ENCODE measurements at places on chromosomes 2 and 18.

DNA sequence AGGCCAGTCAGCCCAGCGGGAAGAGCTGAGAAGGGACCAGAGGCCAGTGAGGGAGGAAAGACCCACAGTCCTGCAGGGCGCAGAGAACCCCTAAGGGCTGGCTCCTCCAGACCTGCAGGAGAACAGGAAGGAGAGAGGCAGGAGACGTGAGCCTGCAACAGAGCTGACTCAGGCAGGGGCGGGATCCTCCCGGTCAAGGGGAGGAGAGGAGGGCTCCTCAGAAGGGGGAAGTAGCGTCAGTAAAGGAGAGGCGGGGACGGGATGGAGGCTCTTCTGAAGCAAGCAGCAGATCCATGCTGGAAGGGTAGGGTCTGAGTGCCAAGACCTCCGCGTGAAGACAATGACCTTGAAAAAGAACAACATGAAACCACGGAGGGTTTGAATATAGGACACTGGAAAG, 50.8 kb downstream of the TRABD2A start:
- DNase-seq: peak; percentile 54

- DNase-seq: no peak
Observed at GRCh38 chr18:53601344-53601743, 623.1 kb downstream of the MBD2 start.

DNA sequence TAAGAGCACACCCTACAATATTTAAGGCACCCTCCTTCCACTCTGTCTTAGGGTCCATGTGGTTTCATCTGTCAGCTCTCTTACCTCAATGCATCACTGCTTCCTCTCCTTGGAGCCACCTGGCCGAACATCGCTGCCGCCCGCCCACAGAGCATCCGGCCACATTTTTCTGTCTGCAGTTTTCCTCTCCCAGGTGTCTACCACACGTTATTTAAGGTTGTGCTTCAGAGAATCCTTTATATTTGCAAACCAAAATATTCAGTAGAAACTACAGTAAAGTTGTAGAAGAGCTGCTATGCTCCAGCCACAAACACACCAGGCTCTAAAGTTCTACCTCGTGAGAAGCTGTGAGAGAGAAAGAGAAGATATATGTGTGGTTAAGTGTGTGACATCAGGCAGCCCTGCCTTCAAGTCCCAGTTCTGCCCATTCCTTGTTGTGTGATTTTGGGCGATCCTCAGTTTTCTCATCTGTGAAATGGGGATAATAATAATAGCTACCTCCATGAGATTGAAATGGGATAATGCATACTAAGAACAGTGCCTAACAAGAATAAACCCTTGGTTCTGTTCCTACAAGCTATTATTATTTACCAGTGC, 4.9 kb upstream of the STK17B start:
- DNase-seq: peak; percentile 94

DNA sequence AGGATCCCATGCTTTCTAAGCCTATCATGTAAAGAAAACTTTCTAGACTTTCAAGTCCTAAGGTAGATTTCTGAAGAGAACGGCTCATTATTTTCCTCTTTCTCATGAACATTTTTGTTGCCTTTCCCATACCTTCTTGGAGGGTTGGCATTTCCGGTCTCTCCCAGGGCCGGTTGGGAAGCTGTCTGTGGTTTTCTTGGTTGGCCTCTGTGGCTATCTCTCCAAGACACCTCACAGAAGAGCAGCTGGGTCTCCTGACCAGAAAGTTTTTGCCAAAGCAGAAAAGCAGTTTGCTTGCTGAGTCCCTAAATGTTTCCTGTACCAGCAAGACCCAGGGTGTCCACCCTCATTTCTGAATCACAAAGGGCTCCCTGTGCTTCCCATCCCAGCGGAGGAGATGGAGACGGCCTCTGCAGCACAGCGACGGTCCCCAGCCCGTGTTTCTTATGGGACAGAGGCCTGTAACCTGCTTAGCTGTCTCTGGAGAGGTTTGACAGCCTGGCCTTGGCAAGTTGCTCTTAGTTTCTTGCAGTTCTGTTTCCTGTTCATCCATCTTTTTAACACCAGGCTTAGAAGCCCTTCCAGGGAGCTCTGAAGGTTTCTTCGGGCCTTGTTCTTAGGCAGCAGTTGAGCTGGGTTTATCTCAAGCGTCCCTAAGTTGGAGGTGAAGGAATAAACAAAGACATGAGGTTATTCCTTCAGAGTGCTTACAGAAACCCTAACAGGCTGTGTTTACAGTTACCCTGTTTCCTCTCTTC, 39.8 kb downstream of the GREB1 start:
- DNase-seq: no peak

- DNase-seq: no peak
Observed at GRCh38 chr2:48249025-48249424, 280.9 kb upstream of the STON1 start.

DNA sequence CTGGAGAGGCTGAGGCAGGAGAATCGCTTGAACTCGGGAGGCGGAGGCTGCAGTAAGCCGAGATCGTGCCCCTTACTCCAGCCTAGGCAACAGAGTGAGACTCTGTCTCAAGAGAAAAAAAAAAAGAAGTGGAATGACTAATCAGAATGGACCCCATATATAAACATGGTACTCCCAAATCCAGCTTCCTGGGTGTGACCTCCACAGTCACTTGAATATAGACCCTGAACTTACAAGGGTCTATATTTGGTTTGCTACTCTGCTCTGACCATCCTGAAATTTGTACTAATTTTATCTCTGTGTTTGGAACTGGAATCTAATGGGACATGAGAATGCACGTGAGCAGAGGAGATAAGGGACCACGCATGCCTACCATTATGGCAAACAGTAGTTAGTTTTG, 275.0 kb downstream of the TNS1 start:
- no peak for DNase-seq

- no peak for DNase-seq
Observed at GRCh38 chr2:28692411-28692810, 59.2 kb upstream of the PPP1CB start.

DNA sequence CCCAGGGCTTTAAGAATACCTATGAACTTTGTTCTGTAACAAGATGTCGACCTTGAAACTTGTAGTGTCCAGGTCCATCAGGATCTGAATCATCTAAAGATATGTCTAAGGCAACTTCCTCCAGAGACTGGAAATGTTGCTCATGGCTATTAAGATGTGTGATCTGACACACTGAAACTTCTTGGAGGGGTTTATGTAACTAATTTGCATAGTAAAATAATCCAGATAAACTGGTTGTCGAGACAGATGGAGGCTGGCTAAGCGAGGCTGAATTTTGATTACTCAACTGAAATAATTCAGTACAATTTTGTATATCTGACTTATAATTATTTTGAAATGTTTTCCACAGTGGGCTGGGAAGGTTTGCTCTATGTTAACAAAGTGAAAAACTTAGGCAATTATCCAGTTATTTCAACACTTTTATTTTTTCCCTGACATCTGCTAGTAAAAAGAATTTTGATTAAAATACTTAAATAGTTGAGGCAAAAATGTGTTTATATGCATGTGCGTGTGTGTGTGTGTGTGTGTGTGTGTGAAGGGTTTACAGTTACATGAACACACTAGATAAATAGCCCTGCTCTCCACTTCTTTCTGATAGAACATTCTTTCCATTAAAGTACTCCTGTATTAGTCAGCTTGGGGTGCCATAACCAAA, 11.4 kb upstream of the MAP3K20 start:
- no peak for DNase-seq

GRCh38 chr2:233402346-233402745, 48.1 kb downstream of the DGKD start:
- DNase-seq: no peak

DNA sequence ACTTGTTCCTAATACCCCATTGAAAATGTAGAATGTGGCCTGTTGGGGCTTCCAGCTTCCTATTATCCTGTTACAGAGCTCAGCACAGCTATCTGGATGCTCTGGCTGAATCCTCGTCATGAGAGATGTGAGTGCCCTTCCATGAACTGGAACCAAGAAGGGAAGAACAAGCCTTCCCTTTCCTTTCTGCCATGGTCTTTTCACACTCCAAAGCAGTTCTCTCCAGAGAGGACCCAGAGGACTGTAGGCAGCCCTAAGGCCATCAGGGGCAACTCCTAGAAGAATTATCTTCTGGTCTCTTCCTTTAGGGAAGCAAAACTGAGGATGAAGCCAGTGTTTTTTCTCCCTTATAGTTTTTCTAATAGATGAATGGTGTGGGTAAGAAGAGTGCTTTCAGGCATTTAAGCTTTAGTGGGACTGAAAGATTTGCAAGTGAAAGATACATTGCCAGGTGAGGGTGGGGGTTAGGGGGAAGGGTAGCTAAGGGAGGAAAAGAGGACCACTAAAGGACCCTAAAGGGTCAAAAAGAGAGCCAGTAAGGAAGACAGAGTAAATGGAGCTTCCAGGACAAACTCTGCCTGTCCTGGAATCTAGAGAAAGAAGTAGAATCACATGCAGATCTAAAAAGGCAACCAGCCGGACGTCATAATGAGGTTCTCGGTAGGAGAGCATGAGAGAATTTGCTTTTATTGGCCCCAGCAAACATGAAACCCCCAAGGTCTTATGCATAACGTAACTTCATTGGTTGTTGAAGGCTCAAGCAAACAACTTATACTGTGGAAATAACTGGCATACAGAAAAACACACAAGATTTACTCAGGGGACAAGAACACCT, 12.4 kb upstream of the XPO1 start:
- no peak for DNase-seq

- no peak for DNase-seq
Observed at GRCh38 chr2:203016716-203017115, 2.0 kb downstream of the NBEAL1 start.

DNA sequence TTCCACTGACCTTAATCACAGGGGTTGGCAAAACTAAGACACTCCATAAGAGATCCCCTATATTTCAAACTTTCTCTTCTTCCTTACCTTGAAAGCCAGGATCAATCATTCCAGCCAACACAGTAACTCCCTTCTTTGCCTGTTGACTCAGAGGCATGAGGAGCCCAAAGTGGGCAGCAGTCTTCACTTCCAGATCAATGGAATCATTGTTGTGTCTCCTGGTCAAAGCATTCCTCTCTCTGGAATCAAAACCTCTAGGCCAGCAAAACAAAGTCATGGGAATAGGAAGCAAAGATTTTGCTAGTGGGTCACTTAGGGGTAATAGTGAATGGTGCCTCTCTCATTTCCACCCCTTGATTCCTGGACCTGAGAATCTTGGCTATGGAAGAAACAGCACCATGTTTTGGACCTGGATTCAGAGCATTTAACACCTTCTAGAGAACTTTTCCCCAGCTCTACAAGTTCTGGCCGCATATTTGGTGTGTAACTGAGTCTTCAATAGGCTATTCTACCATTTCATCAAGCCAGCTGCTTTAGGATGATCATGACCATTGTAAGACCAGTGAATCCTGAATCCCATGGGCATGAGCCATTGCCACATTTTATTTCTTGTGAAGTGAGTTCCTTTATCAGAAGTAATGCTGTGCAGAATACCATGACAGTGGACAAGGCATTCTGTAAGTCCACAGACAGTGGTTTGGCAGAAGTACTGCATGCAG, 65.7 kb upstream of the SERPINE2 start:
- DNase-seq: no peak

- no peak for DNase-seq
Observed at GRCh38 chr18:73384246-73384645, 516.5 kb upstream of the NETO1 start.

GRCh38 chr2:121833358-121833723, 77.9 kb downstream of the TSN start:
- DNase-seq: no peak

GRCh38 chr2:67446491-67446911, 49.4 kb downstream of the ETAA1 start:
- DNase-seq: no peak

DNA sequence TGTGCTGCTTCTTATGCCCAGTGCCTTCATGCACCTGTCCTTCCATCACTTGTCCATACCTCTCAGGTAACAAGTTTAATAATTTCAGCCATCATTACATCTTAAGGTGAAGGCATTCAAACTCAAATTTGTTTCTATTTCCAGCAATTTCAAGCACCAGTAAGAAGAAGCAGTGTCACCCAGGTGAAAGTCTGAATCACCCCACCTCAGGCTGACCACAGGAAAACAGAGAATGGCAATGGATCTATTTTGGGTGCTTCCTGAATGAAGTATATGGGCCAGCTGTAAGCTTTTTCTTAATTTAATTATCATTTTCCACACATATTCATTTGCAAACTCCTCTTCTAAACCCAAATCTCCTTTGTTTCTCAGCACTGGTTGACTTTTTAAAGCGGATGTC, 372.7 kb upstream of the SOX11 start:
- DNase-seq: no peak

GRCh38 chr18:74115046-74115445, 32.6 kb downstream of the FBXO15 start:
- DNase-seq: no peak

DNA sequence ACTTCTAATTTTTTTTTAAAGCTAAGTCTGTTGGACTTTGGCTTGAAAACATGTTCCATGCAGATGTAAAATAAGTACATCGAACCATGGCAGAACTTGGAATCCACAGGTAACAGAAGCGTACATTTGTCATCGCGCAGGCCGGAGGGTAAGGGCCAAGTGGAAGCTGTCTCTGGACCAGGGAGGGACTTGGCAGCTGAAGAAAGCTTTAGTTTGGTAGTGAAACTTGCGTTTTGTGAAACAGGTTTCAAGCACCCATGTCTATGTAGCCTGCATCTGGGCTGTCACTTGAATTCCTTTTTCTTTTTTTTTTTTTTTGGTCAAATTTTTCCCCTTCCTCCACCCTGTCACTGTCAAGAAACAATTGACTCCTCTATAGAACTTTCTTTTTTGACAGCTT, 20.4 kb downstream of the GRHL1 start:
- no peak for DNase-seq
